Stimulated activated CD8-positive, alpha-beta memory T cell treated with anti-CD3 and anti-CD28 coated beads, Interleukin-2, amount 100 ng/mL, for 1 hour (primary cell): ENCODE measurements at places on chromosomes 4 and X.

GRCh38 chr4:1208266-1208961, 36.0 kb upstream of the SPON2 start:
- no peak for DNase-seq

DNA sequence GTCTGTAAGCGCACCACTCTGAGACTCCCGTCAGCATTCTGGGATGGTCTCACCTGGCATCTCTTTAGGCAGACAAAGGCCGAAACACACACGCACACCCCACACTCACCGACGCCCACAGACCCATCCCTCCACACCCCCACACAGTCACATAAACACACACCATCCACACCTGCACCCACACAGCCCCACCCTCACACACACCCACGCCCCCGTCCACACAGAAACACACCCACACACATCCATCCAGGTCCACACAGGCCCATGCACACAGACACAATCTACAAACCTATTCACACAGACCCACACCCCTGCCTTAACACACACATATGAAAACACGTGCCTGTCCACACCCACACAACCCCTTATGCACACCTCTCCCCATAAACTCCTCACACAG, 9.2 kb upstream of the HMX1 start:
- no peak for DNase-seq

DNA sequence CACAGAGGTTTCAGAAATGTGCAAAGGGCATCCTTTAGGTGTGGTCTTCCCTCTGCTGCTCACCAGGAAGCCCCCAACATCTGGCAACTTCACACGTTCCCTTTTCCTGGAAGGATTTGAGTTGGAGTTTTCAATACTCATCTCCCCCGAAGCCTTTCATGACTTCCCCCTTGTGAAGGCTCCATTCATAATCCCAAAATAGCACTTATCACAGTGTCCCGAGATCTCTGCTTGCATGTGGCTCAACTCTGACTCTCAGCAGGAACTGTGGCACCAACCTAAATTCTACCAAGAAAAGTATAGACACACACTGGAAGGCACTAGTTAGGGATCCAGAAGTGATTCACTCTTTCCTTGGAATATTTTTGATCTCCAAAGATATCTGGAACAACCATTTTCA, 40.5 kb upstream of the ZNF827 start:
- DNase-seq: no peak

- no peak for DNase-seq
Observed at GRCh38 chr4:143406523-143406922, 69.8 kb downstream of the GAB1 start.

DNA sequence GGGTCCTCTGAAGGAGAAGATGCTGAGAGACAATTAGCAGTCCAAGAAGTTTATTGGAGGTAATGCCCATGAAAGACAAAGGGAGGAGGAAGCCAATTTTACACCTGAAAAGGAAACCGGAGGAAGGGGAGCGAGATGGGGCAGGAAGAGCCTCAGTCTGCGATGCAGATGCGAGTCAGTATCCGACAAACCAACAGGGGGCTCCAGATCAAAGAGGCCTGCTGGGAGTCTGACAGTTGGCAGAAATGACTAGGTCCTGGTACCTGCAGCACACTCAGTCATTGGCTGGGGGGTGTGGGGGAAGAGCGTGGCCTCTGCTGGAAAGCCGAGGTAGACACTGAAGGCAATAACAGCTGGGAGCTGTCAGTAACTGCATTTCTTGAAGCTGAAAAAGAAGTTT, 231.1 kb upstream of the CENPE start:
- DNase-seq: no peak

DNA sequence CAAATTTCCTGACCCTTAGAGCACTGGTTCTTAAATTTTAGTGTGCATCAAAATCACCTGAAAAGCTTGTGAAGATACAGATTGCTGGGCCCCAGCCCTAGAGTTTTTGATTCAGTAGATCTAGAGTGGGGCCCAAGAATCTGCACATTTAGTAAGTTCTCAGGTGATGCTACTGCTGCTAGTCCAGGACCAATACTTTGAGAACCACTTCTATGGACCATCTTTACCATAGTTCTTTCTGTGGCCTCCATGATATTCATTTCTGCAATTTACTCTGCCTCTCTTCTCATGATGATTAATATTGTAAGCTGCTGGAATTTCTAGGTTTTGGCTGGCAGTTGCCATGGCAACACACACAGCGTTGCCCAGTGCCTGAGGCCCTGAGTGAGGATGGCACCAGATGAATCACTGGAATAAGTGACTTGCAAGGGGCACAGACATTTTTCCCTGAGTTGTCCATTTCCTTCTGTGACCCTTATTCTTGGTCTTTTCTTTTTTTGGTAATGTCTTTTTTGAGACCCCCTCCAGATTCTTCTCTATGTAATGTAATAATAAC, 83.6 kb downstream of the PPP1R2C start:
- DNase-seq: no peak

DNA sequence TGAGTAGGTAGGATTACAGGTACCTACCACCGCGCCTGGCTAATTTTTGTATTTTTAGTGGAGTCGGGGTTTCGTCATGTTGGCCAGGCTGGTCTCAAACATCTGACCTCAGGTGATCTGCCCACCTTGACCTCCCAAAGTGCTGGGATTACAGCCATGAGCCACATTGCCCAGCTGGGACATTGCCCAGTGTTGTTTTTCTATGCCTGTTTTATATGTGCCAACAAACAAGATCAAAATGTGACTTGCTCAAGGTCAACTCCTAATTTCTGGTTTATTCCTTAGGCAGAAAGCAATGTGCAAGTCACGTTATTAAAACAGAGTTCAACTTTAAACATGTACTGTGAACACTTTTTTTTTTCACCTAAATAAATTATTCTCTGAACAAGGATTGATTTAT, 2.7 kb downstream of the LRIT3 start:
- no peak for DNase-seq

DNA sequence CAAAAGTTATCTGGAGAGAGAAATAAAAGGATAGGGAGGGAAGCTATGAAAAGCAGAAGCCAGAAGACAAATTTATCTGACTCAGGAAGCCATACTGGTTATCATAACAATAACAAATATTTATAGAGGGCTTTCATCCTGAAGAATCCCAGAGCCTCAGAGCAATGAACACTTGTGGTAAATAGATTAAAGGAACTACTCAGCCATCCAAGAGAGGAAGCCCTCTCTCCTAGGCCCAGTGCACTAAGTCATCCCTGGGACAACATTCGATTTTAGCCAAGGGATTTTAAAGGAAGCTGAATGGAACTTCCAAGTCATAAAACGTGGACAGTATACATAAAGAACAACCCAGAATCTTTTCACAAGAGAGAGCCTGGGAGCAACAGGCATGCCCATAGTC, 76.9 kb downstream of the COL4A6 start:
- no peak for DNase-seq

DNA sequence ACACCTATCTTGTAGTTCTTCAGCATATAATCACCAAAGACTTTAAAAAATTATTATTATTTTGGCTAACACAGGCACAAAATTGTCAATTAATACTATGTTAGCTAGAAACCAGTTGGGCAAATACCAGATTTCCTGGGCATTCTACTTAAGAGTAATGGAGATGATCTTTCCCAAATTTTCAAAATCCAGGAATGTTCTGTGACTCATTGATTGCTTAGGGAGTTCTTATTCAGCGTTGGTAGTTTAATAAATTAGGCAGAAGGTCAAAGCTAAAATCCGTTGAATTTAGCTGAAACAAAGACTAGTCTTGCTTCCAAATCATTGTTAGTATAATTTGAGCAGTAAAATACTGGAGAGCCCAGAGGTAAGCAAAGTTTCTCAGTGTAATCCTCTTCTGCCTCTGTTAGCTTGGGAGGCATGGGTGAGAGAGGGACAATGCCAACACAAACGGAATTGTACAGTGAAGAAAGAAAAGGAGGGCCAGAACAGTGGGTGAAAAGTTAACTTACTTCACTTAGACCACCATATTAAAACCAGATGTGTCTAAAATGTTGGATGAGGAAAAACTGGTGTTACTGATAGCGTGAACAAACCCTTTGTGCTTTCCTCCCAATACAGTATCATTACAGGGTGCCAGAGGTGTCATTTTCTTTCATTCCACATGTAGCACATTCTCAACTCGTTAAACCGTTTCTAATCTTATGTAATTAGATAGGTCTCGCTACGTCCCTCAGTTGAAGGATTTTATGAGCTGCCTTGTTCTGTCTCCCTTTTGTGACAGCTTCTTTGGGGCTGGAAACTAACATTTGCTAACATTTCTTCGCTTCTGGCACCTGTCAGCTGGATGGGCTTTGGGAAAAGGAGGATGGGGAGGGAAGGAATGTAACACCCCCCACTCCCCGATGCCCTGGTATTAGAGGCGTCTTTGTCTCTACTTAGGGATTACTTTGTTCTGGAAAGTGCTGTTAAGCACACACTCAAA, 87.4 kb upstream of the CITED1 start:
- no peak for DNase-seq

DNA sequence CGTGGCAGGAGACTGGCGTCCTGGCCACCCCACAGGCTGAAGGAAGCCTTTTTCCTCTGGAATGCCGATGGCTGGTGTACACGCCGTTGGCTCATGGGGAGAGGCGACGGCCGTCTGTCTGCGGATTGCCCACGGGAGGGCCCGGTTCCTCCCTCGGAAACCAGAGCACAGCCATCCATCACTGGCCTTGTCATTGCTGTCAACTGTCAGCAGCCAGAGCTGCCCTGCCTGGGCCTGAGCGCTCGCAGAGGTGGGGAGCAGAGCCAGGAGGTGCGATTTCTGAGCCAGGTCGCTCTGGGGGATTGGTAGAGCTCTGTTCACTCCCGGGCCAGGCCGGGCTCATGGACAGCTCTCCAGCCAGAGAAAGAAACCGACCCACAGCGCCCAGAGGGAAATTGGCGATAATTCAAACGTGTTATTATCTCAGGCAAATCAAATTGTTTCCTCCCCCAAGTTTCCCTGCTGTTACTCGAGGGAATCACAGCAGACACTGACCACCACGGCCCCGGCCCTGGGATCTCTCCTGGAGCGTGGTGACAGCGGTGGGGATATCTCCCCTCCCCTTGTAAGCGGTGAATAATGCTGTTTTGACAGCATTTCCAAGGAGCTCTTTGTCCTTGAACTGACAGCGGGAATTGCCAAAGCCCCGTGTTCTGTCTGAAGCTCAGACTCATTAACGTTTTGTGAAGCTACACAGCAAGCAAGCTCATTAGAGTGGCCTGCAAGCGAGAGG, 220.9 kb upstream of the PSAPL1 start:
- no peak for DNase-seq

DNA sequence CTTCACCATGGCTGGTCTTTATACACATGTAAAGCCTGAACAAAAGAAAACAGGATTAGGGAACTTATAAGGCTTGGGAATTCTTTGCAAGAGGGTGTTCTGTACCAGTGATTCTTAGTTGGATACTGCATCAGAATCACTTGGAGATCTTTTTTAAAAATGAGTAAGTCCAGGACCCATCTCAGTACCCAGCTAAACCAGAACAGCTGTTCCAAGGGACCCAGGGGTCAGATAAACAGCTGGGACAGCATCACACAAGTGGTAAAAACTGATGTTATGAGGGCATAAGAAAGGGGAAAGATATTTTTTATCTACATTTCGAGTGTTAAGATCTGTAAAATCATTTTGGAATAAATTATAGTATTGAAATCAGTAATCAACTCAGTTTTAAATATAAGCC, 16.1 kb downstream of the PGRMC2 start:
- no peak for DNase-seq

DNA sequence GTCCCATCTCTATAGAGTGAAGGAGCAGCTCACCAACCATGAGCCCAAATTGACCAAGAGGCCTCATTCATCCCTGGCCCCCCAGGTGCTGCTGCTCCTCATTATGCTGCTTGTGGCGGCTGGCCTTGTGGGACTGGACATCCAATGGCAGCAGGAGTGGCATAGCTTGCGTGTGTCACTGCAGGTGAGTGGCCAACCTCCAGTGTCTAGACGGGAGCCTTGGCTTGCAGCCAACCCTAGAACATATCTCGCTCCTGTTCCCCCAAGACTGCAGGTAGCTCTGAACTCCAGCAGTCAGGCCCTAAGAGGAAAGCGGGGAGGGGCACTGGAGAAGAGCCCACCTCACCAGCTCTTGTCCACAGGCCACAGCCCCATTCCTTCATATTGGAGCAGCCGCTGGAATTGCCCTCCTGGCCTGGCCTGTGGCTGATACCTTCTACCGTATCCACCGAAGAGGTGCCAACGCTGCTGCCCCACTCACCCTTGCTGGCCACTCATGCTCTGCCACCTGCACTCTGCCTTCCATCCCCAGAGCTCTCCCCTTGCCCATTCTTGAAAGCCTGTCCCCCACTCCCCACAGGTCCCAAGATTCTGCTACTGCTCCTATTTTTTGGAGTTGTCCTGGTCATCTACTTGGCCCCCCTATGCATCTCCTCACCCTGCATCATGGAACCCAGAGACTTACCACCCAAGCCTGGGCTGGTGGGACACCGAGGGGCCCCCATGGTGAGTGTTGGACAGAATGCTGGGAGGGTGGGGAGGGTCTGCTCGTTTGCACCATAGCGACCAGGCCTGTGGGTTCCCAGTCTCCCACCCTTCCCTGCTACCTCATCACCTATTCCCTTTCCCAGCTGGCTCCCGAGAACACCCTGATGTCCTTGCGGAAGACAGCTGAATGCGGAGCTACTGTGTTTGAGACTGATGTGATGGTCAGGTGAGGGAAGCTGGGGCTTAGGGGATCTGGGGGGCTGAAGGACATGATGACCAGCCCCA, 3.5 kb downstream of the GDPD2 start:
- DNase-seq: no peak

- peak; percentile 4 for DNase-seq
Observed at GRCh38 chr4:113869743-113870375, 108.3 kb upstream of the CAMK2D start.

- no peak for DNase-seq
Observed at GRCh38 chr4:174592985-174593335, 70.7 kb upstream of the HPGD start.

- no peak for DNase-seq
Observed at GRCh38 chr4:58566260-58566659, 1456.1 kb upstream of the IGFBP7 start.

- no peak for DNase-seq
Observed at GRCh38 chrX:120459309-120459708, 9.8 kb downstream of the LAMP2 start.

- no peak for DNase-seq
Observed at GRCh38 chrX:118272242-118272641, 73.7 kb upstream of the WDR44 start.

DNA sequence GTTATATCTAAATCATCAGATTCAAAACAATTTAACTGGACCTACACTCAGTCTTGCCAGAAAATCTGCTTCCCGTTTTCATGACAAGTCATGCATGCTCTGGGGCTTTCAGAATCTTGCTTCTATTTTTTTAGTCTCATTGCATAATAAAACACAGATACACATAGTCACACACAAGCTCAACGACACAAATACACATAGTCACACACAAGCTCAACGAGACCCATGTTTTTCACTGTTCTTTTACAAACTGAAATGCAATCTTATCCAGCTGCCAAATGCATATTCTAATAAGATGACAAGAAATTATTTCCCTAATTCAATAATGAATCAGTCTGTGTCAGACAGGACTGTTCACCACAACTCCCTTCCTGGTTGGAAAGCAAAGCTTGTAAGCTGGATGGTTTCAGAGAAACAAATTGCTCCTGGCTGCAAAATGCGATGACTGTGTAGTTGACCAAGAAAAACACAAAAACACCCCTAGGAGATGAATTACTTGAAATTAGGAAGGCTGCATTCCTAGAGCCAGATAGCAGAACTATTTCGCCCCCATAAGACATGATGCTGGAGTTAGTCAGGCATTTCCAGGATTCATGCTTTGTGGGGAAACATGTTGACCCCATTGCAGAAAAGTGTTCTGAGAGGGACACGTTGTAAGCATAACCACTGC, 208.7 kb downstream of the CHIC2 start:
- DNase-seq: no peak
